ENCODE measurements at places on chromosomes 7 and 10.

DNA sequence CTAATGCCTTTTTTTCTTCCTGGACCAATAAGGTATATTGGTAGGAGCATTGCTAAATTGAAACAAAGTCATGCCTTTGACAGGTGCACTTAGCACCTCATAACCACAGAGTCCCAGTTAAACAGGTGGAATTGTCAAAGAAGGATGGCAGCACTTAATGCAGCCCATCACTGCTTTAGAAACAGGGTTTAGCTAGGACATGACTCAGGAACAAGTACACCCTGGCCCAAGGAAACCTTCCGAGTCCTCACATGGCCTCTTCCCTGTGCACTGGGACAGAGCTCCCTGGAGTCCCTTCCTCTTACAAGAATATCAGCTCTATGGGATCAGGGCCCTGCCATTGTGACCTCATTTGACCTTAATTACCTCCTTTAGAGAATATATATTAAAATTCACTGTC, 382.7 kb downstream of the EXOC4 start:
- no peak for DNase-seq

DNA sequence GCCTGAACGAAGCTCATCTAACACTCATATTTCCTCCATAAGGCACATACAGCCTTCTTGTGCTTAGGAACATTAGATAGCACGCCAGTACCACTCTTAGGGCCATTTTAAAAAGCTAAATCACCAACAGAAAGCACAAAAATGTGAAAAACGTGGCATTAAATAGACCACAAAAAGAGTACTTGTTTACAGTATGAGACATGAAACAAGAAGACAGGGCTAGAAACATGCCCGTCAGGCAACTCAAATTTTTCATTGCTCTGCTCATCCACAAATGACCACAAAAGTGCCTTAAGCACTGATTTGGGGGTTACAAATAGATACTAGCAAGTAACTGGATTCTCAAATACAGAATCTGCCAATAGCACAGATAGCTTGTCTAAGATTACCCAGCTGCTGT, 67.8 kb downstream of the ELMO1 start:
- DNase-seq: no peak

GRCh38 chr10:132444877-132445351, 47.9 kb downstream of the PWWP2B start:
- DNase-seq: no peak

GRCh38 chr10:52818019-52818418, 45.4 kb upstream of the MBL2 start:
- no peak for DNase-seq

DNA sequence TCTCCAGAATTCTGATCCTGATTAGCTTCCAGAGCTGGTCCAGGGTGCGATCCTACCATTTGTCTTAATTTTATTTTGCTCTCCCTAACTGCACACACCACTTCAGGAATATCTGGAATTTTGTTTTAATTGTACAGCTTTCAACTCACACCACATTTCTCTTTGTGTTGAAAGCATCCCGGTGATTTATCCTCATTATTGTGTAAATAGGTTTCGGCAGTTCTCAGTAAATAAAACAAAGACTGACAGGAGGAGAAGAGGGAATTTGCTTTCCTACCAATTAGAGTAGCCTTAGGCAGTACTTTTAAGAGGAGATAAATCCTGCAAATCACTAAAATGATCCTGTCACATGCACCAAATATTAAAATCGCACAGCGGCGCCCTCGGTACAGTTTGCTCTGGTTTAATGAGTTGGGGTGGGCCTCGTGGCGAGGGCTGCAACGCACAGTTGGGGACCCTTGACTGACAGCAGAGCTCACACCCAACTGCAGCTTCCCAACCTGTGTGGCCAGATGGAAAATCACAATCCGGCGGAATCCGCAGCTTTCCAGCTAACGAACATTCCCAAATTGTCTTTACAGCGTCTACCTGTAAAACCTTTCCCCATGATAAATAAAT, 62.6 kb downstream of the EBF3 start:
- no peak for DNase-seq

DNA sequence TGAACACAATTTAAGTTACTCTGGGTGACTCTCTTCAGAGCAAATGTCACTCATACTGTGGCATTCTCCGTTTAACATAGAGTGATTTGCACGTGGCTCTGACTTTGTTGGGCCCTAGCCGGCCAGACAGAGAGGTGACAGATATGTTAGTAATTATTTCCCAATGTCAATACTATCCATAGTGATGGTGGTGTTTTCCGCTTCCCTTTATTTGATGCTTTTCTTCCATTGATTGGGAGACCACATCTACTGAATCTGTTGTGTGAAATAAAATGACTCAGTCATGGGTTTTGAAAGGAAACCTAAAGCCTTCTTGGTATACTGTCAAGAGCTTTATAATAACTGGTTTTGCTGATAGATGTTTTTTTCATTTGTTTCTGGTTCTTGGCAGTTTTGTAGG, 7.4 kb downstream of the AVL9 start:
- DNase-seq: no peak
